Chondrocyte (in vitro differentiated cells): ENCODE measurements at places on chromosomes 3 and 15. TPM values are rescaled to one million over a fixed set of nuclear protein-coding genes. Genes with fewer than 3 reads are reported as not detected.

DNA sequence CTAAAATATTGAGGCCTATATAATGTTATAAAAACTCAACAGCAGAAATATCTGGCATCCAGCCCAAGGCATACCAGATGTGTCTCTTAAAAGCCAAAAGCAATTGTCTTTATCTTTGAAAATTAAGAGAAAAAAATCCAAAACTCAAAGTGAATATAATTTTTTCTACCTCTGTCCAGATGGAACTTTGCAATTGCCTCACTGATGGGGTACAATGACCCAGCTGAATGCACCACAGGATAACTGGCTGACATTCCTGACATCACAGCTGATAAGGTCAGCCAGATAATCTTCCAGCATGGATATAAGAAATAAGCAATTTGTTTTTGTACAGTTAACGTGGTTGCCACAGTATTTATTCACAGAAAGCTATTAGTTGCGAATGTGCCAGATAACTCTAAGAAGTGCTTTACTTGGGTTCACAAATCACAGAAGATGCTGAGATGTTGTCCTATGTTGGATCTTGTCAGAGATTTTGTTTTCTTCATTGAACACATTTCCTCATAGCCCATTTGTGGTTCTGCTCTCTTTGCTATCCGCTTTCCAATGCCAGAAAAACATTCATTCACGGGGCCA is 566.9 kb upstream of the CCDC54 start:
- DNase-seq: no peak

The NPAP1 gene
- total RNA-seq: not detected in 3 replicates

The FYTTD1 gene
- 73.6 to 83.3 TPM (median 74.2 TPM) in 3 replicates for total RNA-seq

- DNase-seq: no peak
These were observed 63.9 kb downstream of the PPARG start for GRCh38 chr3:12352755-12353154.

GRCh38 chr3:69806735-69807438 is 67.6 kb downstream of the MITF start:
- DNase-seq: no peak

The NR1I2 gene
- total RNA-seq: not detected in 3 replicates

The EOMES gene
- not detected in 3 replicates for total RNA-seq

DNA sequence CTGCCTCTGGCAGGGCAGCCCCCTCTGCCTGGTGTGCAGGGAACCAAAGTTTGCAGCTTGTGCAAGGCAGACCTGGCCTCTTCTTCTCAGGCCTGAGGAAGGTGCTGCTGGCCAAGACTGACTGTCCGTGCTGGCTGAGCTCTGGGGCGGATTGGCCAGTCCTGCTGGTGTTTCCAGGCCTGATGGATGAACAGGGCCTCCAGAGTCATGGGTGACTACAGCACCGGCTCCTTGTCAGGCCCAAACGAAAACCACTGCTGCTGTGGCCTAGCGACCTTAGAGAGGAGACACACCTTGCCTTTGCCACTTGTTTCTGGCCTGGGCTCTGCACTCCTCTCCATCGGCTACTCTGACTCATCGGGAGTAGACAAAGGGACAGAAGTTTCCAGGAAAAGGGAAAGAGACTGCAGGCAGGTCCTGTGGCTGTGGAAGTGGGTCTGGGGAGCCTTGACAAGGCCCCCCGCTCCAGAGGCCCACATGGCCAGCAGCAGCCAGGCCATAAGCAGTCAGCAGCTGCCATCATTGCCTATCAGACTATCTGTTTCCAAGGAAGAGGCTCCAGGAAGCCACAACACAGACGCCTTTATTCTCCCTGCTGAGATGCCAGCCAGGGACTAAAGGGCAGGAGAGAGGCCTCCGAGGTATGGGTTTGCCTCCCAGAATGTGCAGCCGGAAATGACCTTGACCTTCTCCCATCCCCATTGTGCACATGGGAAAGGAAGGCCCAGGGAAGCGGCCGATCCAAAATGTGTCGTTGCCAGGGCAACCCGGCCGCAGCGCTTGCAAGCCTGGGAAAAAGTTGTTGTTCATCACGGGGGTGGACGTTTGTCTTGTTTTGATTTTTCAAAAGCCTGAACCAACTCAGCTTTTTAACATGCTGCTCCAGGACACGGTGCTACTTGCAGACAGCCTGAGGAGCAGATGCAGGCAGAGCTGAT is 160.5 kb downstream of the CHSY1 start:
- DNase-seq: no peak

DNA sequence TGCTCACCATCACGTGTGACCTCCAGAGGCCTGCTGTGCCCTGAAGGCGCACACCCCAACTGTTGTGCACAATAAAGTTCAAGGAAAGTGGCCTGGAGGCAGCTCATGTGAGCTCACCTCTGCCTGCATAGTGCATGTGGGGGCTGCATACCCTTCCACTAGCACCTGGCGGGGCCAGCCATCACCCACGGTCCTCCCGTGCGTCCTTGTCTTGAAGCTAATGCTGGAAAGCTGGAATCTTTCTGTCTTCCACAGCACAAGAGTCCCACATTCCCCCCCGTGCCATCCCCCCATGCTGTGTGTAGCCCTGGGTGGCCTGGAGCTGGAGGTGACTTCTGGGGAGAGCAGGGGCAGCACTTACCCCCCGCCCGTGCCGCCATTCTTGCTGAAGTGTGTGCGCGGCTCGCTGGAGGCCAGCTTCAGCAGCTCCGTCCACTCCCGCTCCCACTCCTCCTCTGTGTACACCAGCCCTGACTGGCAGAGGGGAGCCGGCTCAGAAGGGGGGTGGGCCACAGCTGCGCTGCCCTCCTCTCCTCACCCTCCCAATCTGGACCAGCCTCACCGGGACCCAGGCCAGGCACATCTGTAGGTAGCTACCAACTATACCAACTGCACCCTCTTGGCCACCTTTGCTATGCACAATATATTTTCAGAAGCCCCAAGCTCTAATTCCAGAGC is 199.5 kb downstream of the KLF13 start:
- no peak for DNase-seq

DNA sequence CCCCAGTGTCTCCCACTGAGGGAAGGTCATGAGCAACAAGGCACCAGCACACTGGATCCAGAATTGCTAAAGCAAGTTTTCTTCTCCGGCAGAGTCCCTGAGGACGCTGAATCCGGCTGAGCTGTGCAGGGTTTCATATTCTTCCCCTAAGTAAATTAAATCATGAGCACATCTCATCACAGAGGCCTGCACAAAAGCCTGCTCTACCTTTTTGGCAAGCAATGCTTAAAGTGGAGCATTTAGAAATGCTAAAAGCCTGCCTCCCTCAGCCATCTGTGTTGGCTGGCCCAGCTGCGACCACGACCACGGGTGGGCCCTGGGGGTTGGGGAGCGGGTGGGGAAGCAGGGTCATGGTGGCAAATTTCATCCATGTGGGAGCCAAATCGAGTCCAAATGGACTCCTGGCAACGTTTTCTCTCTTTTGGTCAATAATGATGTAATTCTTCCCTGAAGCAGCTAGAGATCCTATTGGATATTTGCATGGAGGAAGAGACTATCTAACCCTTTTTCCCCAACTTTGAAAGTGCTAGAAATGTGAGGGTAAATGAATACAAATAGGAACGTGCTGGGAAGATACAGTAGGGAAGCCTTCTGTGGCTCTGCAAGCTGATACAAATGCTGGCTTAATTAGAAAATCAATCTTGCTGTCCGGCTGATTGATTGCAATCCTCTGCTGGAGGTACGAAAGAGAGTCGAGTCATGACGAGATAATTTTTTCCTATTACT is 532.8 kb upstream of the TBL1XR1 start:
- DNase-seq: no peak

DNA sequence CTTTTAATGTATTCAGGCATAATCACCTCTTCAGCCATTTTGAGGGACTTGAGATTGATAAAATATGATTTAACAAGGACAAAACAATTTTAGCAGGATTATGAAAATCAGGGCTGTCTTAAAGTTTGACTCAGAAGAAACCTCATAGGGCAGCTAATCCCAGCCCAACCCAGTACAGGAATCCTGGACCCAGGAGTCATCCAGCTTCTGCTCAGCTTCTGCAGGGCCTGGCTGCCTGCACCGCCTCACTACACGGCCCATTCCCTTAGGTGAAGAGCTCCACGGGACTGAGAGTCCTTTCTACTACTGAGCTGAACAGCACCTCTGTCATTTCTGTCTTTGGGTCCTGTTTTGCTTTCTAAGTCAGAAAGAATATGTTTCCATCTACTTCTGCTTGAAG is 37.5 kb downstream of the ARHGAP31 start:
- no peak for DNase-seq

DNA sequence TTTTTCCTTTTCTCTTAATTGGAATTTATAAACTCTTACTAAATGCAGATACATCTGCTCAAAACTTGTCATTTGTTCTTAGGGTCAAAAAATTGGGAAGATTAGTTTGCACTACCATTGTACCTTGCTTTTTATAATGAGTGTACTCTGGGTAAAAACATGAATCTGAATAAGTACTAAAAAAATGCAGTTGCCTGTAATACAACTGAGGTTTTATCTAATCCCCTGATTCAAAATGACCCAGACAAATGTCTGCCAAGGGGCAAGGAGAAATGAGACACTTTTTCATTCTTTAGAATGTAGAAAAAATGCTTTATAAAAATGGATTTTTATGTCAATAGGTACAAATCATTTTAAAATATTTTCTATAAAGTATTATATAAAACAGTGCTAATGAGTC is 42.4 kb downstream of the RASA2 start:
- no peak for DNase-seq

The CFAP100 gene
- not detected in 3 replicates for total RNA-seq

GRCh38 chr3:32384938-32385337 is 6.7 kb upstream of the CMTM7 start:
- no peak for DNase-seq

DNA sequence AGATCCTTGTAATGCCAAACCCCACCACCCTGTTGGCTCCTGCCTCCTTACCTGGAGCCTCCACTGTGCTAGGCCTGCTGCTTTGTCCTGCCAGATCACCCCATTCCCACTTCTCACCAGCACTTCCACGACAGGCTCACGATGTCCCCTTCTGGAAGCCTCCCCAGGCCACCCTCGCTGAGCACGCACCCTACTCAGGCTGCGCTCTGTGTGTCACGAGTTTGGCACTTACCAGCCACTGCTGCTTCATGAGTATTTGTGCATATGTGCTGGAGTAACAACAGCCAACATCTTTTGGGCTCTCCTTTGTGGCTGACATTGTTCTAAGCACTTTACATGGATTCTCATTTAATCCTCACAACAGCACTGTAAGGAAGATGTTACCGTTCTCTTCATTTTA is 58.1 kb downstream of the PDIA5 start:
- no peak for DNase-seq

DNA sequence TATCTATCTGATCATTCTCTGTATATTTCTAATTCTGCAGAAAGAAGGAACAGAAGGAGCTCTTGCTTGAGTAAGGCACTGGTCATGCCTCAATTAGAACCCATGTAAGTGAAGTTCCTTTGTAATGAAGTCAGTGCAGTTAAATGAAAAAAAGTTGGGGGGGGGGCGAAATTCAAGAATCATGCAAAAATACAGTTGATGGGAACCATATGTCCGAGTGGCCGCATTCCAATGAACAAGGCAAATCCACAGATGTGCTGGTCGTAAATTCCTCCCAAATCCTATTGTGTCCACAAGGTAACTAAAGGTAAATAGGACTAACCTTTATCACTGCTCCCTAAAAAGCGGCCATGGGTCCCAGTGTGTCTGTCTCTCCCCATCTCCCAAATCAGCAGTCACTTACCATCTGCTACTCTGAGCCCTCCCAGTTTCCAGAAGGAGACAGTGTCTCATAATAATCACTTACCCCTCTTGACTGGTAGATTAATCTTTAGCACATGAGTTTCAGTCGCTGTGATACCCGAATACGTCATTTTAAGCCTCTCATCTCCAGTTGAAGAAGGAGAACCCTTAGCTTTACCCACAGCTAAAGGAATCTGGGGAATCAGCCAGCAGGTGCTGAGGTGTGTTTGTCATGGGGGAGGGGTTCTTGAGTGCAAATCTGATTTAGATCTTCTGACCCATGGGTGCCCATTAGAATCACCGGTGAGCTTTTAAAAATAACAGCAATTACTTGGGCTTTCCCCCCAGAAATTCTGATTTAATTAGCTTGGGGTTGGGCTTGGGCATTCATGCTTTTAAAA is 56.3 kb upstream of the EPHB3 start:
- DNase-seq: no peak

DNA sequence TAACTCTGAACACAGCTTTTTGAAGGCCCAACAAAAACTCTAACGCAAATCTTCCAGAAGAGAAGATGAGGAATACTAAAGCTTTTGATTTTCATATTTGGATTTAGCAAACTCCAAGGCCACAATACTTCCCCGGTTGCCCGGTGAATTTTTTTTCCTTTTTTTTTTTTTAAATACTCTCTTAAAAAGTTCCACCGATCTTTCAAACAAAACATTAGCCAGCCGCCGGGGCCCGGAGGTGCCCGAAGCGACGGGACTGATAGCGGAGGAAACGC is 2.3 kb downstream of the FOXL2 start:
- DNase-seq: no peak

The EBLN2 gene
- total RNA-seq: 2.5 to 4.7 TPM (median 3.3 TPM) in 3 replicates

DNA sequence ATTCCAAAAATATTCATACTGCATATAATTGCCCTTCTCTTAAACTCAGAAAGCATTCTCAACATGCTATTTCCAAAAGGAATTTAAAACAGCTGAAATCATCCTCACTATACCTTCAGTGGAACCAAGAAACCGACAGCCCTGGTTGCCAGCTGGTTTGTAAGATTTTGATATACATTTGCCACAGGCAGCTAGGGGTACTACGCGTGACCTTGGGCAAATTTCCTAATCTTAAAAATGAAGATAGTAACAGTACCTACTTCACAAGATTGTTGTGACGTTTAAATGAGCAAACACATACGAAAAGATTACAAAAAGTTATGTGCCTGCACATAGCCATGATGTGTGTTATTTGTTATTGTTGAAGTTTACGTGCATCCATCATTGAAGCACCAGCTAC is 7.3 kb downstream of the C3orf70 start:
- no peak for DNase-seq

DNA sequence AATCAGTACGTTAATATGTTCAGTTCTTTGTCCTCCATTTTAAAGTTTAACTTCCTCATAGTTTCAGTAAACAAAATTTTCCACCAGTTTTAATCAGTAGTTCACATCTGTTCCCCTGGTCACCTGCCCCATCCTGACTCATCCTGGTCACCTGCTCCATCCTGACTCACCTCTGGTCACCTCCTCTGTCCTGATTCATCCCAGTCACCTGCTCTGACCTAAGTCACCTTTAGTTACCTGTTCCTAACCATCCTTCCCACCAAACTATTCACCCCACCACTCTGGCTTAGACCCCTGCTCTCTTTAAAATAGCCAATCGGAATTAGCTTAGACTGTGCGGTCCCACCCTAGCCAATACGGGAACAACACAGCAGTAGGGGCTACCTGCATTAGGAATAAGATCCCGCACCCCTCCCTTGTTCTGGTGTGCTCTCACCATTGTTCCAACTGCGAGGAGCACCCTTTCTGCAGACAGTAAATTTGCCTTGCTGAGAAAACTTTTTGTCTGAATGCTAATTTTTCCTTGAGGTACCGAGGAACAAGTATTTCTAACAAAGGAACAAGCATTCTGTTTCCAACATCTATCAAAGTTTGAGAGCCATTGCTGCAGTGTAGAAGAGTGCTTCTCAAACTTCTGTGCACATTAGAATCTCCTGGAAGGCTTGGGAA is 169.3 kb downstream of the ADAMTS17 start:
- no peak for DNase-seq
